ENCODE measurements at places on chromosomes 6 and 20.

- no peak for DNase-seq
These were observed 425.4 kb upstream of the RNF217 start for GRCh38 chr6:124536842-124537191.

DNA sequence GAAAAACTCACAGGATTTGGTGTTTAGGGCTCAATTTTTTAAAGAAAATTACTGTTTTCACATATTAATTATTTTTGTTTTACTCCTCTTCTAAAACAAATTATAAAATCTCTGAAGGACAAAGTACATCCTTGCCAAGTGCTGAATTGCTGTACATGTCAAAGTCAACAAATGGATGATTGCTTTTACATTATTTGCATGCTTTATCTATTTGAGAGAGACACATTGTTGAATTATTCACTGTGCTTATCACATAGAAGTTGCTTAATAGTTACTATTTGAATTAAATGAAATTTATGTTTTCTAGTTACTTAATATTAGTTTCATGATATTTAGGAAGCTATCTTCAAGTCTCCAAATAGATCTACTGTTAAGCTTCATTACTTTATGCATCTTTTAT, 318.6 kb upstream of the PTCHD4 start:
- no peak for DNase-seq

- no peak for DNase-seq
These were observed 11.5 kb downstream of the REV3L start for GRCh38 chr6:111471533-111471932.

- no peak for DNase-seq
These were observed 147.0 kb downstream of the SOX4 start for GRCh38 chr6:21740376-21741124.

GRCh38 chr6:35064757-35065440, 76.2 kb downstream of the TCP11 start:
- no peak for DNase-seq

- DNase-seq, result no peak
These were observed 3.7 kb downstream of the PIM1 start for GRCh38 chr6:37173493-37174195.

GRCh38 chr6:25709761-25710160, 44.8 kb upstream of the SLC17A4 start:
- no peak for DNase-seq

GRCh38 chr6:11878735-11879134, 100.1 kb upstream of the ADTRP start:
- no peak for DNase-seq
